ENCODE measurements at places on chromosomes 5 and 9. TPM values are rescaled to one million over a fixed set of nuclear protein-coding genes. Genes with fewer than 3 reads are reported as not detected.

FBLL1 gene
- 2.1 TPM for total RNA-seq

P4HA2 gene
- total RNA-seq = 30.8 TPM

HAVCR1 gene
- not detected for total RNA-seq

- no peak for DNase-seq
Measured at GRCh38 chr9:91181541-91181940, 180.2 kb downstream of the AUH start.

DNA sequence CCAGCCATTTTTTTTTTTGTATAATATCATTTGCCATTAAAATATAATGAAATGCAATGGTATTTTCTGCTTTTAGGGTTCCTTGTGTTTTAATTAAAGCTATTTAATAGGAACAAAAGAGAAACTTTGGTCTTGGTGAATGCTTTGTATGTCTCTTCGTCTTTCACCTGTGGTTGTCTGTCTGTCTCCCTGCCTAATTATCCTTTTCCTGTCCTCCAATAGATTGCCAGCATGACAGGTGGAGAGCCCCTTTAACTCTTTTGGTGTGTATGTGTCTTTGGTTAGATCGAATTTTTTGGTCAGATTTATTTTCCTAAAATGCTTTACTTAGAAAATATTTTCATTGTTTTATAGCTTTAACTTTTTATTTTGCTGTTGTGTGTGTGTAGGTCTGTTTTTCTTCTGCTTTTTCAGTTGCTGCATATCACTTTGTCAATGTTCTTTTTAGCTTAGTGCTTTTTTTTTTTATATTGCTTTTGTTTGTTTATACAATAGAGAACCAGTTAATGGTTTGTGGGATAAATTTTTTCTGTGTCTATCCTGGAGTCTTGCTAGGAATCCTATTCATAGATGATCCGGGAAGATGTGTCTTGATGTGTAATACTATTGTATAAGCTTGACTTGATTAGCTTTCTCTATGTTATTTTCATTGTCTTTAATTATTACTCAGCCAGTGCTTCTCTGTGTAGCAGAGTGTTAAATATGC lies 8.6 kb downstream of the CHMP5 start:
- no peak for DNase-seq

DNA sequence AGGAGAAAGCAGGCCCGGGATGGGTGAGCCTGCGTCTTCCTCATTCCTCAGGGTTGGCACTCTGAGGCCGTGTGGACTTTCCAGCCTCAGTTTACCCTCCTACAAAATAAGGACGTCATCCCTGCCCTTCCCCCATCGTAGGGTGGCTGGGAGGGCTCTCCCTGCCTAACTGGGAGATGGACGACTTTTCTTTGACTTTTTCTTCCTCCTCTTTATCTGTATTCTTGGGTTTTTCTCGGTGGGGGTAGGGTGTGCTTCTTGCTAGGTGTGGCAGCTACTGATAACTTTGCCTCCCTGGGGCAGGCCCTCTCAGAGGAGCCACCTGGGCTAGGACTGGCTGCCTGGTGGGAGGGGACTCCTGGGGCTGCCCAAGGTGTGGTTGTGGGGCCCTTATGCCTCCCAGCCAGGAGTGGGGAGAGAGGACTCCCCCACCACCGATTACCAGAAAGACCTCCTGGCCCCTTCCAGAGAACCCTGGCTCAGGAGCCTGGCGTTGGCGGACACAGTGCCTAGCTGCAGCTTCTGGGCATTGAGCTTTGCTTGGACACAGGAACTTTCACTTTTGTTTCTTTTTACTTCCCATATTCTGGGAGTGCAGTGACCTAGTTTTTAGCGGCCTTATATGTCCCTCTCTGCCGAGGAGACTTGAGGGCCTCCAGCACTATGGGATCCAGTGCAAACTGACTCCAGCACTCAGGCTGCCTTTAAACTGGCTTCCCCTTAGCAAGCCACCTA lies 6.1 kb downstream of the GLIPR2 start:
- DNase-seq = peak; percentile 69

- DNase-seq = no peak
Measured at GRCh38 chr5:53366245-53366644, 114.2 kb upstream of the FST start.

- no peak for DNase-seq
Measured at GRCh38 chr9:126084008-126084407, 242.6 kb upstream of the MVB12B start.

DNA sequence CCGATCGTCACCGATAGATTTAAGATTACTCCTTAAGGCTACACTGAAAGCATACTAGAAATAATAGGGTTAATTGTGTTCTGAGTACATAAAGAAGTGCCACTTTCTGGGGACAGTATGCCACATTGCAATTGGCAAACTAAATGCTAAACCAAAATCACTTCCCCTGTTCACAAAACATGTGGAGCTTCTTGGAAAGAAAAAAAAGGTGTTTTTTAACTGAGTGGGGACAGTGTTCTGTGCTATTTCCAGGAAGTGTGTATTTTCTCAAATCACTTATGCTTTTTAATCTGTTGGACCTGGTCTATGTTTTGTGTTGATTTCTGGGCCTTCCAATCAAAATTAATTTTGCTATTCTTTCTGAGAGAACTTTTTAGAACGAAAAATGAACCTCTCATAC lies 149.3 kb upstream of the MPDZ start:
- no peak for DNase-seq

- no peak for DNase-seq
Measured at GRCh38 chr9:109893241-109893640, 113.2 kb downstream of the PALM2AKAP2 start.

DNA sequence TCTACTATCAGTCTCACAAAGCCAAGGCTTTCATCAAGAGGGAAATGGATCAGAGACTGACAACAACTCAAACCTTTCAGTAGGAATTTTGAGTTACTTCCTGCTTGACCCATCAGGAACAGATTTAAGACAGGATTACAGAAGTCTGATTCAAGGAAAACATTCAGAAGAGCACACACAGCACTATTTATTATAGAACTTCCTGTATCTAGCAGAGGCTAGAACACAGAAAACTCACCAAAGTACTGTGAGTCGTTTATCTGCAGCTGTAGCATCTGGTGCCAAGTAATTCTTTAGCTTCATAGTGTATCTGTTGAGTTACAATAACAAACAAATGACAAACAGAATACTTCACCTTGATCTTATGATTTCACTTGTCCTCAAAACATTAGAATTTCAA lies 13.8 kb downstream of the LEAP2 start:
- DNase-seq = no peak

GRCh38 chr5:108487951-108488350 lies 106.1 kb upstream of the FBXL17 start:
- no peak for DNase-seq

DNA sequence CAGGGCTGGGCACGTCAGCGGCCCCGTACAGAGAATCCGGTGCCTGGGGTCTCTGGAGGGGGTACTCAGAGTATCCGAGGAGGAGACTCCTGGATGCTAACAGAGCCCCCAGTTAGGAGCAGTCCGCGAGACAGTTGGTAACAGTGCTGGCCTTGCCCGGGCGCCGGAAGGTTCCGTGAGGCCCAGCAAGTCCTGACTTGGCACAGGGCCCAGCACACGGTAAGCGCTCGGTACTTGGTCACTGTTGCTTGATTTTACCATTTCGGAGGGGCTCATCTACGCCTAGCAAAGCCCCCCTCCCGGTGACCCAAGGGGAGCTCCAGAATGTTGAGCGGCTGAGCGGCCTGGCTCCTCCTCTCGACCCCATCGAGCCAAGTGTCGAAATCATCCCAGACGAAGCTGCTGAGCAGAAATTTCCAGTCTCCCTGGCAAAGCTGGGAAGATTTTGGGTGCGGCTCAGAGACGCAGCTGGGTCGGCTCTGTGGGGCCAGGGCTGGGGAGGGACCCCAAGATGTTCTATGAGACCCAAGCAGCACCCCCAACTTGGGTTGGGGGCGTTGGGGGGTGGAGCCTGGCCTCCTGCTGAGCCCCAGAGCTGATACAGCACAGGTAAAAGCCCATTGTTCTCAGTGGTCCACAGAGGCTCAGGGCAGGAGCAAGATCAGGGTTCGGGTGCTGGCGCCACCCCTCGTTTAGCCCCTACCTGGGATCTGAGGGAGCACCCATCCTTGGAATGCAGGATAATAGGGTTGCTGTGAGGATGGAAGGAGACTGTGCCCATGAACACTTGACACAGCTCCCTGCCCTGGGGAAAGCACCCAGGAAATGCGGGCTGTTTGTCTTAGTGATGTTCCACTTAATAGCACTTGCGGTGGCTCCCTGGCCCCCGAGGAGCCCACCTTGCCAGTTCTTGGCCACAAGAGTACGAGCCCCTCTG lies 137.2 kb downstream of the C9orf50 start:
- peak; percentile 98 for DNase-seq

- no peak for DNase-seq
Measured at GRCh38 chr5:154868702-154869101, 10.3 kb downstream of the CNOT8 start.

DNA sequence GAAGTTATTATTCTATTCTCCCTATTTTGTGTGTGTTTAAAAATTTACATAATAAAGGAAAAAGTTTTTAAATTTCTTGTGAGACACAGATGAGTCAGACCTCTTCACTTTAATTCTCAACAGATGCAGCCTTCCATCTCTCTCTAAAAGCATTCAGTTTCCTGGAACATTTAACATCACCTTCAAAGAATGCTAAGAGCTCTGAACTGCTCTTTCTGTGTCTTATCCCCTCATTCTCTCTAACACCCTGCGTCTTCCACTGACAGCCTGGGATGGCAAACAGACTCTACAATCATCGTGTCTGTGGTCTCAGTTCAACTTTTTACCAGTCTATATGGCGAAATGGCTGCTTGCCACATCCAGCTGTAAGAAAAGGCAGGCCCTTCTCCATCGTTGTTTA lies 173.0 kb downstream of the HINT1 start:
- DNase-seq = no peak
